ENCODE measurements at places on chromosomes 11 and 22. TPM values are rescaled to one million over a fixed set of nuclear protein-coding genes. Genes with fewer than 3 reads are reported as not detected.

The DAGLA gene
- 1.3 TPM for total RNA-seq

The CHST1 gene
- 0.37 TPM for total RNA-seq

The MMP1 gene
- total RNA-seq = 655 TPM

The KRTAP5-1 gene
- not detected for total RNA-seq

The ASPHD2 gene
- total RNA-seq = 2.5 TPM

The TUBA8 gene
- 0.43 TPM for total RNA-seq

The OR4C5 gene
- total RNA-seq = not detected

The SYT12 gene
- 0.55 TPM for total RNA-seq

The MTFP1 gene
- total RNA-seq = 6.7 TPM

The MRGPRE gene
- total RNA-seq = not detected

The MS4A15 gene
- not detected for total RNA-seq

The SMTN gene
- 80.2 TPM for total RNA-seq

The NNMT gene
- total RNA-seq = 1,567 TPM

The PPP2R1B gene
- total RNA-seq = 29.1 TPM

The OR8D2 gene
- not detected for total RNA-seq

The MB gene
- total RNA-seq = not detected

The TRPC6 gene
- 0.09 TPM for total RNA-seq

The MPEG1 gene
- total RNA-seq = not detected

The CEP126 gene
- total RNA-seq = 1.1 TPM

The GGTLC2 gene
- total RNA-seq = not detected

The SYT13 gene
- not detected for total RNA-seq

The CARNS1 gene
- 0.09 TPM for total RNA-seq

The RBMXL2 gene
- not detected for total RNA-seq

Measured in smooth muscle cell of bladder (primary cell).